Stimulated activated CD8-positive, alpha-beta memory T cell treated with anti-CD3 and anti-CD28 coated beads, Interleukin-4, amount 100 ng/mL, for 1 hour (primary cell): ENCODE measurements at places on chromosomes 2 and 18.

- no peak for DNase-seq
Measured at GRCh38 chr2:138267161-138267901, 234.2 kb upstream of the SPOPL start.

- DNase-seq = no peak
Measured at GRCh38 chr2:170324640-170325046, 146.7 kb downstream of the MYO3B start.

DNA sequence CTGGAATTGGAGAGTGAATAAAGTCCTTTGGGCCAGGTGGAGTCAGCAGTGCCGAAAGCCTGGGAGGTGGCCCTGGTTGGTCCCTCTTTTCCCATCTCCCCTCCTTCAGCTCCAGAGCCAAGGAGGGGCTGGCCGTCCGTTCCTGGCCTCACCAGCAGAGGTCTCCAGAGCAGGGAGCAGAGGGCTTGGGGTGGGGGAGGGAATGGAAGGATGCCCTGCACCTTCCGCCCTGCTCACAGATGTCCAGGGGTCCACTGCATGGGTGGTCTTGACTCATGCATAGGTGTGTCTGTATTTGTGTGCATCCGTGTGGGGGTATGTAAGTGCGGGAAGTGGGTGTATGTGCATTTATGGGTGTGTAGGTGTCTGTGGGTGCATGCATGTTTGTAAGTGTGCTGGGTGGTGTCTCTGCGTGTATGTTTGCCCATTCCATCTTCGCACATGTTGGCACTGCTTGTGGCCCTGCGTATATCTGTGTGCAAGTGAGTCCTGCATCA lies 201.8 kb downstream of the ZFP36L2 start:
- DNase-seq = no peak

- DNase-seq = no peak
Measured at GRCh38 chr2:26904839-26905238, 56.9 kb downstream of the DPYSL5 start.

- no peak for DNase-seq
Measured at GRCh38 chr2:127640082-127641072, 5.6 kb upstream of the GPR17 start.

- DNase-seq = no peak
Measured at GRCh38 chr2:85799215-85799956, 45.6 kb downstream of the ATOH8 start.

GRCh38 chr2:96993367-96993766 lies 7.0 kb upstream of the FAM178B start:
- DNase-seq = no peak

DNA sequence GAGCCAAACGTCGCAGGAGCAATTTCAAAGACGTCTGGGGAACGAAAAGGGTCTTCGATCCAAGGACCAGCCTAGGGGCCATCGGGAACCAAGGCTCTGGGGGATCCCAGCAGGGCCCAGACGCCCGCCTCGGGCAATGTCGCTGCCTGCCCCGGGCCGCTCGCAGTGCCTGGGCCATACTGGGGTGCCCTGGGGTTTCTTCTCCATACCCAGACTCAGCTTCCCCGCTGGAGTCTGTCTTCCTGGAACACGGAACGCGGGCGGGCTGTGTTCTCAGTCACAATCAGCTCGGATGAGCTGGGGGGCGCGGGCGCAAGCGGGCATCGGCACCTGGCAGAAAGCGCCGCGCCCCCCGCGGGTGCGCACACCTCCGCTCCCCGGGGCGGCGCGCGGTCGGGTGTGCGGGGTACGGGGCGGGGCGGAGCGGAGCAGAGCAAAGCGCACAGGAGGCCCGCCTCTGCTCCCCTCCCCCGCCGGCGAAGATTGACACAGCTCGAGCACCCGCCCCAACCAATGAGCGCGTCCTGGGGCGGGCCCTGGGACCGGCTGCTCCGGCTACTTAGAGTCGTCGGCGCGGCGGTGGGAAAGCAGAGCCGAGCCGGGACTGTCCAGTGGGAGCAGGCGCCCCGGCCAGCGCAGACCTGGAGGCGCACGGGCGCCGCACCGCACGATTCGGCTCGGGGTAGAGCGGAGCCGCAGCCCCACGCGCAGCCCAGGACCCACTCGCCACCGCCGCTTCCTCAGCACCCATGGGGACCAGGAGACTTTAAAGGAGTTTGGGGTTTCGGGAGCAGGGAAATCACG lies at the start of gene LRATD1:
Gene LRATD1 (plus strand): TSS at position 585 of the 804 bp plus-strand sequence. CDS start 1,263 bp downstream, outside the sequence.
- DNase-seq = no peak

- DNase-seq = no peak
Measured at GRCh38 chr2:233082222-233082930, 22.2 kb downstream of the INPP5D start.

- no peak for DNase-seq
Measured at GRCh38 chr2:233090879-233091278, 30.7 kb downstream of the INPP5D start.

GRCh38 chr2:42138163-42139015 lies 30.8 kb upstream of the EML4 start:
- no peak for DNase-seq

- DNase-seq = no peak
Measured at GRCh38 chr2:95158441-95158840, 1.2 kb downstream of the ZNF514 start.

DNA sequence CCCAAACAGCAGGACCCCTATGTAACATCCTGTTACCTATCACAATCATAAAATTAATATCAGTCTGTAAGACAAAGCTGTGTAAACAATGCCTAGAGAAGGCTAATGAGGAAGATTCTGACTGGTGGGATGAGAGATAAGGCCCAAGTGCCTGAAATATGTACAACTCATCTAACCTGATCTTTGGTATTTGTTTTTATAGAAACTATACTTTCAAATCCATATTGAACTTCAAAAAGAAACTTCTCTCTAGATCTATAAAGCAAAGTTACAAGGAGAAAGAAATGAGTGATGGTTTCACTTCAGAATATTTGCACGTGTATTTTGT lies 36.1 kb upstream of the ITGA4 start:
- no peak for DNase-seq
